ENCODE measurements at places on chromosomes 4 and X.

GRCh38 chrX:55326985-55327384 is 62.3 kb upstream of the PAGE3 start:
- no peak for DNase-seq

DNA sequence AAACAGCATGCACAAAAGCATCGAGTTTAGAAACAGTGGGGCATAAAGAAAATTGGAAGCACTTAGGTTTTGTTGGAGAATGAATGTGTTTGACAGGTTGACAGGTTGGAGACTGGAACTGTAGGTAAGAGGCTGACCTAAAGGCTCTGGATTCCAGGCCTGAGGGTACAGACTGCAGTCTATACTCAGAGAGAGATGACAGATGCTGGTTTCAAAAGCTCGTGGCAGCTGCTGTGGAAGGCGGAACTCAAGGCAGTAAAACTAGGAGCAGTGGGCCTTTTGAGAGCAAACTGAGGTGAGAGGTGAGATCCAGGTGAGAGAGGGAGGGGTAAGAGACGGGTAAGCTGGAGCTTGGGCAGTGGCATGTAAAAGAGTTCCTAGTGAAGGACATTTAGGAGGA is 415.2 kb downstream of the TRIML1 start:
- no peak for DNase-seq

DNA sequence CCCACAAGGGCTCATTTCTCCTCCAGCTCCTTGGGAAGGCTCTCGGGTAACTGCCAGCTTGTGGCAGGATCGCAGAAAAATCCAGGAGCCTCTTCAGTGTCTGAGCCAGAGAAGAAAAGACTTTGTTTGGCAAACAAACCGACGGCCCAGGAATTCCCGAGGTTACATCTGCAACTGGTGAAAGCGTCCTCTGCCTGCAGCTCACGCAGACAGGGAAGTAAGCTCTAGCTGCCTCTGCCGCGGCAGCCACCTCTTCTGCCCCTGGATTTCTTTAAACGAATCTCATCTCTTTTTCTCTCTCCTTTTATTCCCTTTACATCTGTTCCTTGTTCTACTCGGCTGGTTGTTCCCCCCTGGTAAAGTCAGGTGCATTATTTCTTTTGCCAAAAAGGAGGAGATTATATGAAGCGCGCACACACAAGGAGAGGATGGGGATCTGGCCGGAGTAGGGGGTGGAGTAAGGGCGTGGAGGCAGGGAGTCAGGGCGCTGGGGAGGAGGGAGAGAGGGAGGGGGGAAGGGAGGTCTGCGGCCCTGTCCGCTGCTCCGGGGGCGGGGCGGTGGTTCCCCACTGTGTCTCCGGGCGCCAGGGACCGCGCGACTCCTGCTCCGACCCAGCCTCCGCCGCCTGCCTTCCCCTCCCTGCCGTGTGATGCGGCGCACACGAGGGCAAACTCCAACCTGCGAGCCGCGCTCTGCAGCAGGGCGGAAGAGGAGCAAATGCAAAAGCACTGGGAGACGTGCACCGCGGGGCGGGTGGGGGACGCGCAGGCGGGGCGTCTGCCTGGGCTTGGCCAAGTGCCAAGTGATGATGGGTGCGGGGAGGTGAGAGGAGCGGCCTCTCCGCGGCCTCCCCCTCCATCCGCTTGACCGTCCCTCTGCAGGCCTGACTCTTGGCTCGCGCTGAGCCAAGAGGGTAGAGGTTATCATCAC is at the start of gene DCHS2:
DCHS2 (minus strand) TSS at position 459 of the 931 bp plus-strand sequence; CDS start at position 15, 444 bp downstream.
- DNase-seq: peak; percentile 43

- no peak for DNase-seq
These were observed 33.5 kb upstream of the DCX start for GRCh38 chrX:111445485-111445884.

Data from Calu3 (cell line).